ENCODE measurements at places on chromosomes 4 and X.

DNA sequence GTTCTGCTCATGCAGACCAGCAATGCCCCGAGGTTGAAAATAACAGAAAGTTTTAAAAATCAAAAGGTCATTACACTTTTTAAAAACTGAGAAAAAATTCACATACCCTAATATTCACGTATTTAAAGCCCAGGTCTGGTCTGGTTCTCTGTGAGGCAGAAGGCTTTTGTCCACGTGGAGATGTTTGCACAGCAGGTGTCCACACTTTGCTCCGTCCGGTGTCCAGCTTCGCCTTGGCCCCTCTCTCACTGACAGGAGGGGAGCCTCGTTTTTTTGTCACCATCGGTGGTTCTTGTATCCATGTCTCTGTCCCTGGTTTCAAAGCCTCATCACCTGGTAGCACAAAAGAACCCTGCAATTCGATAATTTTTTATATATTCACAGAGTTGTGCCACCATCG lies 434.6 kb upstream of the FRG1 start:
- no peak for DNase-seq

GRCh38 chr4:33837043-33837838 lies 2407.1 kb downstream of the ARAP2 start:
- peak; percentile 75 for DNase-seq

DNA sequence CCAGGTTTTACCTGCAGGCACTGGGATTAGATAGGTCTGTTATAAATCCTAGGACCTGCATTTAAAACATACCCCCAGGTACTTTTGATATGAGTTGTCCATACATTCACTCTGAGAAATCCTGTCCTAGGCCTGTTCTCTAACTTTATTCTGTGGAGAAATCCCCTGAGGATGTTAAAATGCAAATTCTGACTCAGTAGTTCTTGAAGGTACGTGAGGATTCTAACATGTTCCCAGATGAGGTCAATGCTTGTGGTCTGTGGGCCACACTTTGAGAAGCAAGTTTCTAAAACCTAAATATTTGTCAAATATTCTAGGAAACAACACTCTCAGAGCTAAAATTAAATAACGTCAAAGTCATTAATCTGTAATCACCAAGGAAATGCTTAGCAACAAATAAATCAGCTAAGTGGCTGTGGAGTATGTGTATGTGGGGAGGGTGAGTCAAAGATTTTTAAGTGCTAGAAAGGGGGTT lies 101.3 kb upstream of the MAGEB16 start:
- no peak for DNase-seq

DNA sequence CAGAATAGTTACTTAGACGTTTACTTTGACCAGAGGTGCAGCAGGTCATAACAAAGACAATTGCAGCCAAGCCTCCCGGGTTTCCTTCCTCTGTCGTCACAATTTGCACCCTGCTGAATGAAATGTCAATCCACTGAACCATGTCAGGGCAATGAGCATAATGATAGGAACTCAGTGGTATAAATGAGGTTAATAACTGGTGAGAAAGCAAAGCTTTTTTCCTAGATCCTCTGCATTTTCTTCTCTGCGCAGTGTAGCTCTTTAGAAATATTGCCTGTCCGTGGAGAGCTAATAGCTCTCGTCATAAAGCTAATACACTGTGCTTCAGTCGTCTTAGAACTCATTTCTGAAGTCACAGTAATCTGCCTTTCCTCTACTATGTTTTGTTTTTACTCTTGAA lies 1960.1 kb upstream of the ADGRL3 start:
- no peak for DNase-seq

Data from iris pigment epithelial cell (primary cell).